T-cell (primary cell): ENCODE measurements at places on chromosomes 4 and X.

- no peak for DNase-seq
Measured at GRCh38 chr4:52873191-52873590, 11.1 kb downstream of the RASL11B start.

DNA sequence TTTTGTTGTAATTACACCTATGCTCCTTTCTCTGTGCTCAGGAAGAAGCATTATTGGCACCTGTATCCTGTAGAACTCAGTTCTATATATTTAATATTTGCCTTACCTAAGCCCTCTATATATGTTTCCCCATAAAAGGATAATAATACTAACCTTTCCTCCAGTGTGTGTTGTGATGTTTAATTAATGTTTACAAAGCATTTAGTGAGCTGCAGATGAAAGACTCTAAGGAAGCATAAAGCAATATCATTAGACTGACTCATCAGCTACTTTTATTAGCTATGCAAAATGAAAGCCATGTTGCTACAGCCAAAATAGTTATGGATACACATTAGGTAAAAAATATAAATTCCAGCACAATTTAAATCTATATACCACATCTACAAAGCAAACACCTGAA is 93.6 kb upstream of the PTPN13 start:
- DNase-seq = no peak

DNA sequence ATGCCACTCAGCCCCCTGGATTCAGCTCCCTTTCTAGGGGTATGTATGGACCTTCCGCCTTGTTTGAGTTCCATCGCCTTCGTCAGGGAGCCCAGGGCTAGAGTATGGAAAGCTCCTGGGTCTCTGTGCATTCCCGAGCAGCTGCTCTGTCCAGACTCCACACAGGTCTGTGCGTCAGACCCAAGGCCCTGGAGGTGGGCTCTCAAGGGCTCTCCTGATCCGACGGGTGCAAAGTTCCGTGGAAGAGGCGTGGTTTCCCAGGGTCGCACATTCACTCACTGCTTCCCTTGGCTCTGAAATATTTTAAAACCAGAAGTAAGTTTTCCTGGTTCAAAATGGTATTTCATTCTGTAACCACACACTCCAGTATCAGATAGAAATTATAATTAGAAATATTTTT is 863.2 kb downstream of the TRIML1 start:
- no peak for DNase-seq

- DNase-seq = no peak
Measured at GRCh38 chrX:51891821-51892551, 1.4 kb upstream of the MAGED1 start.

DNA sequence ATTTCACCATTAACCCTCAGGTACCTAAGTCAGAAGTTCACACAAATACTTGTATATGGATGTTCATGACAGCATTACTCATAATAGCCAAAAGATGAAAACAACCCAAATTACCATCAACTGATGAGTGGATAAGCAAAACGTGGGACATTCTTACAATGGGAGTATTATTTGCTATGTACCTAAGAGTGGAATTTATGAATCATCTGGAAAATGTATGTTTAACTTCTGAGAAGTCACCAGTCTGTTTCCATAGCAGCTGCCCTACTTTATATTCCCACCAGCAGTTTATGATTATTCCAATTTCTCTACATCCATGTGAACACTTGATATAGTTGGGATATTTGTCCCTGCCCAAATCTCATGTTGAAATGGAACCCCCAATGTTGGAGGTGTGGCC is 1478.9 kb downstream of the PCDH19 start:
- DNase-seq = no peak

- DNase-seq = no peak
Measured at GRCh38 chrX:2336181-2336580, 164.6 kb downstream of the DHRSX start.

- no peak for DNase-seq
Measured at GRCh38 chr4:83852085-83852451, 316.2 kb downstream of the GPAT3 start.

GRCh38 chr4:124873361-124874171 is 161.0 kb upstream of the ANKRD50 start:
- DNase-seq = no peak

- DNase-seq = no peak
Measured at GRCh38 chrX:70352496-70352895, 62.6 kb downstream of the KIF4A start.

GRCh38 chrX:131202766-131203165 is 86.3 kb downstream of the IGSF1 start:
- DNase-seq = no peak

GRCh38 chr4:122450847-122451246 is 5.7 kb downstream of the IL2 start:
- DNase-seq = no peak

- no peak for DNase-seq
Measured at GRCh38 chr4:138800421-138800820, 215.2 kb upstream of the NOCT start.

GRCh38 chrX:134524181-134524580 is 64.2 kb downstream of the HPRT1 start:
- DNase-seq = no peak

GRCh38 chr4:124429746-124430250 is 282.7 kb downstream of the ANKRD50 start:
- DNase-seq = no peak

DNA sequence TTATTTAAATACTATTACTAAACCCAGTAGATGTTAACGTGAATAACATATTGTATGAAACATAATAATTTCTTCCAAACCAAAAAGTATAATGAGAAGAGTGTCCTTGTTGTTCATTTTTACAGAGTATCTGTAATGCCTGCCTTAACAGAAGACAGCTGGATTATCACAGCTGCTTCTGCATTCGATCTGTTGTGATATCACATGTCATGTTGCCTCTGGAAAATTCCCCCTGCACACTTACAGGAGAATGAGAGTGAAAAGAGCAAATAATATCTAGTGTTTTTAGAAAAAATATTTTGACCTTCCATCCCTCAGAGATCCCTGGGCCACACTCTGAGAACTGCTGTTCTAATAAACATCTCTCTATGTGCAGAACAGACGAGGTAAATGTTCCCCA is 240.1 kb upstream of the NOCT start:
- no peak for DNase-seq

DNA sequence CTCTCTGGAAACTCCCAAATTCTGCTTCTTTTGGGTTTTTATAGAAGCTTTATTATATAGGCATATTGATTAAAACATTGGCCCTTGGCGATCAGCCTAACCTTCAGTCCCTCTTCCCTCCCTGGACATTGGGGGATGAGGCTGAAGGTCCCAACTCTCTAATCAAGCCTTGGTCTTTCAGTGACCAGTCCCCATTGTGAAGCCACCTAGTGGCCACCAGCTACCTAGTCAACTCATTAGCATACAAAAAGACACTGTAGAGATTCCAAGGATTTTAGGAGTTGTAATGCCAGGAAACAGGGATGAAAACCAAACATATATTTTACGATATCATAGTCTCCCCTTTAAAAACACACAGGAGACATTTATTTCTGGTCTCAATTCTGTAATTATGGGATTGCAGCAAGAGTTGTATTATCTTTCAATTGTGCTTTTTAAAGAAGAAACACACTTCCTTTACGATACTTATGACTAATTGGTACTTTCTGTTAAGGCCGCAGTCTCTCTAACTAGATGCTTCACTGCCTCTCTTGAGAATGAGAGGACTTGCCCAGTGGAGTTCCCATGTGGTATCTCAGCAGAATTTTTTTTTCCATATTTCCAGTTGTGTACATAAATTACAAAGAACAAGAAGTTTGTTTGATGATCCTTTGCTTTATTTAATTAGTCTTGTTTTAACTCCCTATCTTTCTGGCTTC is 58.2 kb downstream of the WDR17 start:
- DNase-seq = no peak

DNA sequence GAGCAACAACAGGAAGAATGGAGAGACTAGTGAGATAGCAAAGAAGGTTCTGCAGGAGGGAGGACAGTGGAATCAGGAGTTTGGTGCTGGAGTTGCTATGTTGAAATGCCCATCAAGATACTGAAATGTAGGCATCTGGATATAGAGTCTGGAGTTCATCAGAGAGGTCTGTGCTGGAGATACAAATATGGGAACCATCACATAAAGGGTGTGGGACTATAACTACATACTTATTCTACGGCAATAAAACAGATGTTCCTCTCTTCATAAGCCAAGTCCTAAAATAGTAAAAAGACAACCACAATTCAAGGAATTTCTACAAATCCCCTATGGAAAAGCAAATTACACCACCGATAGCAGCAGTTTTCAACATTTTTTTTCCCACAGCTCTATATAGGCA is 1.6 kb downstream of the MED14 start:
- DNase-seq = no peak

DNA sequence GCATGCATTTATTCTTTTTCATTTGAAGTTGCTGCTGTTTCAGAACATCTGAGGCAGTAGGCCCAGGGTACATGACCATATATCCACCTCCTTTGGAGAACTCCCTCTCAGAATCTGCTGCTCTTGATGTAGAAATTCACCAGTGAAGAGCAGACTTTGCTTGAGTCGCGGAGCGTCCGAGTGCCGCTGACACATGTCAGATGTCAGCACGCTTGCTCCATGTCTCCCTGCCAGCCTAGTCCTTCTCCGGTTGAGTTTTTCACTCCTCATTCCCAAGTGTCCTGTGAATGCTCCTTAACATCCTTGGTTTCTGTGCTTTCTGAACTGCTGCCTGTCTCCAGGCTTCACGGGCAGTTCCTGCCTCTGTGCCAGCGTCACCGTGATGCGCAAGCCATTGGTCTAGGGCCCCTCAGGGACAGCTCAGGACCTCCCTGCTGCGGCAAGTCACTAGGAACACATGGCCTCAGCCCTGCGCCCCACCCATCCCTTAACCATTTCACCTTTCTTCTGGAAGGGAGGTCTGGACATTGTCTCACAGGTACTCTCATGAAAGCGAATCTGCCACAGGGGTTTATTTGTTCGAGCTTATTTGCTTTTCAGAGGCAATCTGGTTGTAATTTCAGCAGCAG is 93.1 kb upstream of the RBPJ start:
- no peak for DNase-seq

DNA sequence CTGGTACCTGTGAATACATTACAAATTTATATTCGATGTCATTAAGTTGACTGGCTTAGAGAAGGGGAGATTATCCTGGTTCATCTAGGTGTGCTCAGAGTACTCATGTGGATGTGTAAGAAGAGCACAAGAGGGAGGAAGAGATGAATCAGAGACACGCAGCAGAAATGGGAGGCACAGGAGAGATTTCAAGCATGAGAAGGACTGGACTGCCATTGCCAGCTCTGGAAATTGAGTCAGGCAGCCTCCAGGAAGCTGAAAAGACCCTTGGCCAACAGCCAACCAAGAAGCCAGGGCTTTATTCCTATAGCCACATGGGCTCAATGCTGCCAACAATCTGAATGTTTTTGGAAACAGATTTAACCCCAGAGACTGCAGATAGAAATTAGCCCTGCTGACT is 1390.0 kb downstream of the STIM2 start:
- DNase-seq = no peak

- DNase-seq = no peak
Measured at GRCh38 chr4:52423967-52424366, 235.1 kb downstream of the USP46 start.

DNA sequence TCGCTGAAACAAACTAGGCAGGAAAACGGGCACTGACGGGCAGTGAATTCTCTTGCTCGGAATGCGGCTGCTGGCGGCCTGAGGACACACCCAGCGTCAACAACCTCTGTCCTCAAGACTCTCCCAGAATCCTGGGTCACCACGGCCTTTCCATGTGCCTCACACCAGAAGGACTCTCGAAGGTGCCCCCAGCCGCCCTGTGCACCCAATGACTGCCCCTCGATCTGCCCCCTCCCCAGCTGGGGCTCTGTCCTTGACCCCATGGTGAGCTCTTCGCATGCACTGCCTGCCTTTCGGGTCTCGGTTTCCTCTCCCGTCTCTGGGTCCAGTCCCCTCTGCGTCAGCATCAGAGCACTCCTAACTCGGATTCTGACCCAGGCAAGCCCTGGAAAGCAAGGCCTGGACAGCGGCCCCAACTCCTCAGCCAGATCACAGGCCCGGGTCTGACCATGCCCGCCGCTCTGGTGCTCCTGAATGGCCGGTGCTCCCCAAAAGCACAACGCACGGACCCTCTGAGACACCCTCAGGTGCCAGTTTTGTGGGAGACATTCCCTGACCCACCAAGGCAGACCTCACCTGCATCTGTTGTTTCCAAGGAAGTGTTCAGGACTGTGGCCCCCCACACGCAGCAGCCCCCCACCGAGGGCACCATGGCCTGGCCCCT is 56.0 kb downstream of the ACOX3 start:
- no peak for DNase-seq

DNA sequence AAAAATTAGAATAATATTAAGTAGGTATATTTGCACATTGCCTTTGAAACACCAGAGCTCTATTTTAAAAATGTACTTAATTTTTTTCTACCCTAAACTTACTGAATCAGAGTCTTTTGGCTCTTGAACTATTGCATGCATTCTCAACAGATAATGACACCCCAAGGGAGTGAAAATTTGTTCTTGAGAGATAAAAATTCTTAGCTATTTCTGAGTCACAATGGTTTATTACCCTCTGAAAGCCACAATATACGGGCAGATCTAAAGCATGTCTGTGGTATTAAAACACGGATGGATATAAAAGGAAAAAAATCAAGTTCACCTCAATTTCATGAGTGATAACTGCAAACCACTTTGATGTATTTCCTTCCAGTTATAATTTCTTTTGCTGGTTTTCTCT is 636.3 kb upstream of the FTHL17 start:
- DNase-seq = no peak

GRCh38 chr4:53571936-53572599 is 19.2 kb downstream of the LNX1 start:
- no peak for DNase-seq

DNA sequence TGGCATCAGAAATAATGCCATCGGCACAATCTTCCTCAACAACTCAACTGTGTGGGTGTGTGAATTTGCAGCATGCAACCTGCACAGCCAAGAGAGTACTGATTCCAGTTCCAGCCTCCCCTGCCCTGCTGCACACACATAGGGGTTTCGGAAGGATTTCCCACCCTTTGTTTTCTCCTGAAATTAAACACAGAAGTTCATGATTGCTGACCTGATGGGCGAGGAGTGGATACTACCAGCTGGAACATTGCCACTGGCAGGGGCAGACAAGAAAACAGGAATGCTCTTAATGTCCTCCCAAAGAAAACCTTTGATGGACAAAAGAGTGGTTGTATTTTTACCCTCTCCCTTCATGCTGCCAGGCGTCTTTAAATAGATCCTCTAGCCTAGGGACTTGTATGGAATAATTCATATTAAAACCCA is 4.8 kb downstream of the NDP start:
- DNase-seq = no peak

GRCh38 chr4:155408796-155409195 is 32.0 kb upstream of the MAP9 start:
- no peak for DNase-seq

- DNase-seq = no peak
Measured at GRCh38 chr4:135485371-135485770, 1283.8 kb upstream of the PABPC4L start.

GRCh38 chr4:148653681-148654080 is 211.5 kb upstream of the NR3C2 start:
- DNase-seq = no peak

- no peak for DNase-seq
Measured at GRCh38 chr4:108160741-108161352, 7.9 kb downstream of the LEF1 start.
